Activated T-helper 1 cell treated with anti-CD3 and anti-CD28 coated beads, Interleukin-12 subunit alpha, Interleukin-12 subunit beta, Interleukin-2, Interleukin-4 antibody, amounts not matched to agents 30 ng/mL and 10 ng/mL and 1 ng/mL, durations not matched to agents 14 hours and 24 hours and 36 hours (primary cell): ENCODE measurements at places on chromosomes 11 and 22. TPM values are rescaled to one million over a fixed set of nuclear protein-coding genes. Genes with fewer than 3 reads are reported as not detected.
A peak's percentile ranks its signal among the peaks of the same experiment; 100 is the strongest.

GRCh38 chr11:62985041-62985750 lies 429 bp upstream of the SLC22A6 start:
- peaks cover 5% of the 10 kb centered on the region for H3K27me3 ChIP-seq
- no peak for DNase-seq
- H3K4me1 ChIP-seq = no peaks in the 10 kb centered on the region
- no peak overlapping the region for H3K27ac ChIP-seq
- H3K4me3 ChIP-seq = no peak overlapping the region

- peaks cover 26% of the 10 kb centered on the region for H3K4me1 ChIP-seq
- H3K4me3 ChIP-seq = peak overlapping the region; percentile 86
- peaks cover 27% of the 10 kb centered on the region for H3K36me3 ChIP-seq
Measured at GRCh38 chr22:49959782-49960158, 802 bp upstream of the PIM3 start.

DNA sequence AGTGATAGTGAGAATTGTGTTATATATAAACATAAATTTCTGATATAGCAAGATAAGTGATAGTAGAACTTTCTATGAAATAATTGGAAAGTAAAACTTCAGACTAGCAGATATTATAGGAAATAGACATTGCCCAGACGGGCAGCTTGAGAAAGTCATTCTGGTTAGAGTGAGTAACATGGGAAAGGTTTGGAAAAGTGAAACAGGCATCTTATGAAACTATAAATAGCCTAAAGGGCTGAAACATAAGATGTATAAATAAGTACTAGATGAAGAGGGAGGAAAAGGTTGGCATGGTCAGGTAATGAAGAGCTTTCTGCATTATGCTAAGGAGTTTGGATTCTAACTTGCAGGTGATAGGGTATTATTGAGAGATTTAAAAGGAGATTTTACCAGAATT lies 101.3 kb downstream of the DYNC2H1 start:
- H3K4me1 ChIP-seq = no peaks in the 10 kb centered on the region
- H3K27ac ChIP-seq = no peak overlapping the region
- H3K4me3 ChIP-seq = no peak overlapping the region
- no peak for DNase-seq
- no peaks in the 10 kb centered on the region for H3K27me3 ChIP-seq

GRCh38 chr22:36595154-36595553 lies 66.2 kb upstream of the EIF3D start:
- no peaks in the 10 kb centered on the region for H3K36me3 ChIP-seq
- no peak overlapping the region for H3K4me3 ChIP-seq

DNA sequence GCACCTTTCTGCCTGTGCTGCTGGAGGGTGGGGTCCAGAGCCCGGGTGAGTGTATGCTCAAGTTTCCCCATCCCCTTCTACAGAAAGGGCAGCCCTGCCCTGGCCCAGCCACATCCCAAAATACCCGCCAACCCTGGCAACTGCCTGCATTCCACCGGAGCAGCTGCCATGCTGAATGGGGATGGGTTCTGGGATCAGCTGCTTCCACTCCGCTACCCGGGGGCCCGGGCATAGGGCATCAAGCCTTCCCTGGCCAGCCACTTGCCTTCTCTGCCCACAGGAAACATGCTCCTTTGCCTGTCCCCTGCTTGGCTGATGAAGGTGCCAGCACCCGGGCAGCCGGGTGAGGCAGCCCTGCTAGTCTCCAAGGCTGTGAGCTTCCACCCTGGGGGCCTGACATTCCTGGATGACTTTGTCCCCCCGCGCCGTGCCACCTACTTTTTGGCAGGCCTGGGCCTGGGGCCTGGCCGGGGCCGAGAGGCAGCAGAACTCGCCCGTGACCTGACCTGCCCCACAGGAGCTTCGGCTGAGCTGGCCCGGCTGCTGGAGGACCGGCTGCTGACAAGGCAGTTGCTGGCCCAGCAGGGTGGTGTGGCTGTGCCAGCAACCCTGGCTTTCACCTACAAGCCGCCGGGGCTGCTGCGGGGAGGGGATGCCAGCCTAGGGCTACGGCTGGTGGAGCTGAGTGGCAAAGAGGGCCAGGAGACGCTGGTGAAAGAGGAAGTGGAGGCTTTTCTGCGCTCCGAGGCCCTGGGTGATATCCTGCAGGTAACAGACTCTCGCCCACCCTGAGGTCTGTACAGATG lies 3.2 kb downstream of the CARNS1 start:
- no peaks in the 10 kb centered on the region for H3K36me3 ChIP-seq
- no peak overlapping the region for H3K27ac ChIP-seq
- peaks cover 20% of the 10 kb centered on the region for H3K27me3 ChIP-seq

DNA sequence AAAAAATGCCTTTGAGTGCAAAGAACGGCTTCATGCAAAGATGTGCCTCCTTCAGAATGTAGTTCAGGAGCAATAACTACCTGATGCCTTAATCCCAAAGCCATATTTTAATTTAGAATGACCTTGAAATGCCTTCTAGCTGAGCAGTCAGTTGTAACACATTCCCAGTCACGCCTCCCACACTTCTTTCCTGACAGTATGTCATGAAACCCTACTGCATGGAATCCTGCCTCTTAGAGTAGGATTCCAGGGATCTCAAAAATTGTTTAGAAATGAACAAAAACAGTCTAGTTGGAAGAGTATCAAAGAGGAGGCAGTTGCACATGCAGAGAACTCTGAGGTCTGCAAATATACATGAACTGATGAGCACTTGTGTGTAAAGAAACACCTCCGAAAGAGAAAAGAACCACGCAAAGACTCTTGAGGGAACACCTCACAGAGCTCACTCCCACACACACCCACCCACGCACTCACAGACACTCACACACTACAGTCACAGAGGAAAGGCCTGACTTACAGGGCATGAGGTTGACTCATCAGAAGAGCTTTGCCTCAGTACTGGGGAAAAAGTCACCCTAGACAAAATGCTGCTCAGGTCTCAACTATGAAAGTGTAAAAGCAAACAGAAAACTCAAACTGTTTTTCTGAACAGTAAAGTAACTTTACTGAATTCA lies 77.4 kb downstream of the GGTLC2 start:
- peak overlapping the region; percentile 80 for H3K27ac ChIP-seq
- peaks cover 14% of the 10 kb centered on the region for H3K27me3 ChIP-seq
- no peak overlapping the region for H3K4me3 ChIP-seq
- no peaks in the 10 kb centered on the region for H3K36me3 ChIP-seq
- peaks cover 32% of the 10 kb centered on the region for H3K4me1 ChIP-seq
- DNase-seq = peak; percentile 28

GRCh38 chr22:17250380-17251082 lies 31.3 kb upstream of the ADA2 start:
- H3K4me3 ChIP-seq = no peak overlapping the region
- no peaks in the 10 kb centered on the region for H3K4me1 ChIP-seq
- no peak overlapping the region for H3K27ac ChIP-seq
- DNase-seq = no peak
- H3K36me3 ChIP-seq = no peaks in the 10 kb centered on the region
- H3K27me3 ChIP-seq = peaks cover 7% of the 10 kb centered on the region

OR8D4 gene
- total RNA-seq = not detected in 2 replicates

BDNF gene
- not detected in 2 replicates for total RNA-seq

NPAS4 gene
- not detected in 2 replicates for total RNA-seq
